ENCODE measurements at places on chromosomes 6 and 20.

DNA sequence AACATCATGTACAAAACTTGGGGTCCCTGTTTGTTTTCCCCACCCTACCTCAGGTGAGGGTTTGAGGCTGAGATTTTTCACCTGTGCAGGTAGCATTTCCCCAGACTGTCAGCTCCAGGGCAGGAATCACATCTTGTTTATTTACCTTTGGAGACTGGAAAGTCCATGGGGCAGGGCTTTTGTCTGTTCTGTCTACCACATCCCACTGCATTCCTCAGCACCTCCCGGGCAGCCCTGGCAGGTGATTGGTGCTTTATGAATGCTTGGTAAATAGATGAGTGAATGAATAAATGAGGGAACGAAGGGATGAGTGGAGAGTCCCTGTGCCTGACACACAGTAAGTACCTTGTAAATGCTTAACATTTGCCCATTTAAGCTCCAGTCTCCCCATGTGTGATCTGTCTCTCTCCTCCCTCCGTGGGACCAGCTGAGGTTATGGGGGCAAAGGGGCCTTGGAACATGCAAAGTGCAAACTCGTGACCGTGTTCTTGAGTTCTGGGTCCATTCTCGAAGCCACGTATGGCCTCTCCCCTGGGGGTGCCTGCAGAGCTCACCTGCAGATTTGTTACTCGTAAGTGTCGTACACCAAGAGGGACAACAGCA, 69.7 kb upstream of the PMEPA1 start:
- no peak for DNase-seq

GRCh38 chr6:131251590-131252199, 116.4 kb downstream of the AKAP7 start:
- no peak for DNase-seq

DNA sequence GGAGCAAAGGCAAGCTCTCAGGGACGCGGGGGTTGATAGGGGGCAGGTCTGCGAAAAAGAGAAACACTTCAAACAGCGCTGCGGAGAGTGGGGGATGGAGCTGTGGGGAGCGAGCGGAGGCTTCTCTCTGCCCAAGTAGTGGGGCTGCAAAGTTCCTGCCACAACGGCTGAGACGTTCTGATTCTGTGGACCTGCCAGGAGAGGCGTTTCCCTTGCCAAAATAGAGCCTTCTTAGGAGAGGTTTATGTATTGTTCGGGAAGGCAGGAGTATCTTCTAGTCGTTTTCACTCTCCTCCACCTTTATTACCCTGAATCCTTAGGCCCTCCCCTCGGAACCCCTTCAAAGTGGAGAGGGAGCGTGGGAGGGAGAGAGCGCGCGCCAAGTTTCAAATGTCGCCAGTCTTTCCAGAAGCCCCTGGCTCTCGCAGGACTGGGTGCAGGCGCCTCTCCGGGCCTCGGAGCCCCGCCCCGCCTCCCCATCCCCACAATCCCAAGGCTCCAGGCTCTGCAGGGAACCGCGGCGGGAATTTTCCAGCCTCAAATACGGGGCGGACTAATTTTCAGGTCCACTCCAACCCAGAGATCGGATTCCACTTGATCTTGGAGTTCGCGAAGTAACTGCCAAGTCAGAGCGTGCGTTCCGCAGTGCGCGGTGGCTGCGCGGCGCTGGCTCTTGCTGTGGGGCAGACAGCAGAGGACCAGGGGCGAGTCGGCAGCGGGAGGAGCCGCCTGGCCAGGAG, 10.0 kb upstream of the POU3F2 start:
- no peak for DNase-seq

DNA sequence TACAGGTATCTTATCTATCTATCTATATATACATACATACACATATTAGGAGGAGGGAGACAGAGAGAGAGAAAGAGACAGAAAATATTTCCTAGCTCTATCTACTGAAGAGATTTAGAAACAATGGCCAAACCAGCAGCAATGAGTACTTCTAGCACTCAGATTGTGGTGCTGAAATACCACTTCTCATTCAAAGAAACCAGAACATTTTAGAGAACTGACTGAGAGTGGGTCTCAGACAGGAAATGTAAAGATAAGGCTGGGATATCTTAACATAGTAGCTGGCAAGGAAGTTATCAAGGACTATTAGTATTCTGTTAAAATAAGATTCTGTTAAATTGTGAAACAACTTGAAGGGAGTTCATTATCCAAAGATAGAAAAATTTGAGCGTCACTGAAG, 57.0 kb downstream of the DNAAF9 start:
- no peak for DNase-seq

DNA sequence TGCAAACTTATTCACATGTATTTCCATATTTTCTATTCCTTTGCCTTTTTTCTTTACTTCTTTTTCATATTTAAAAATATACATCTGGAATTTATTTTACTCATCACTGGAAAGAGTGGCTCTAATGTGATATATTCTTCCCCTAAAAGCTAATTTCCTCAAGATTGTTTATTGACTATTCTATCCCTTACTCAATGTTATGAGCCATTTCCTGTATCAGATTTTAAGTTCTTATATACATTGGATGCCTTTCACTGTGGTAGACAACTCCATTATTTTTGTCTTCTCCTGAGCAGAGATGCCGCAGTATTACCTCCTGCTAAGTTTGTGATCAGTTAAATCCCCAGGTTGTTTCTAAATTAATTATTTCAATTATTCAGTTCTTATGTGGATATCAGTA, 418.4 kb upstream of the JAG1 start:
- no peak for DNase-seq

DNA sequence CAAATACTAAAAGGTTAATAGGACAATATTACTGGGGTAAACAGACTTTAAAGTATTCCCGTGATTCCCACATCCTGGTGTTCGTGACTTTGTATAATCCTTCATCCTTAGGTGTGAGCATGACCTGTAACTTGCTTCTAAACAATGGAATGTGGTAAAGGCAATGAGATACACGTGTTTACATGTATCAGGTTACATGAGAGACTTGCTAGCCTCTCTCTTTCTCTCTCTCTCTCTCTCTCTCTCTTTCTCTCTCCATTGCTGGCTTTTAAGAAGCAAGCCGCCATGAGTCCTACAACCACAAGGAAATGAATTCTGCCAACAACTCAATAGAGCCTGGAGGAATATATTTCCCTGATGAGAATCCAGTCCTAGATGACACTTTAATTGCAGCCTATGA, 83.9 kb upstream of the LGSN start:
- DNase-seq = no peak

GRCh38 chr20:57465486-57465885, 59.5 kb downstream of the CTCFL start:
- no peak for DNase-seq

GRCh38 chr6:161091151-161091550, 99.6 kb downstream of the MAP3K4 start:
- no peak for DNase-seq

DNA sequence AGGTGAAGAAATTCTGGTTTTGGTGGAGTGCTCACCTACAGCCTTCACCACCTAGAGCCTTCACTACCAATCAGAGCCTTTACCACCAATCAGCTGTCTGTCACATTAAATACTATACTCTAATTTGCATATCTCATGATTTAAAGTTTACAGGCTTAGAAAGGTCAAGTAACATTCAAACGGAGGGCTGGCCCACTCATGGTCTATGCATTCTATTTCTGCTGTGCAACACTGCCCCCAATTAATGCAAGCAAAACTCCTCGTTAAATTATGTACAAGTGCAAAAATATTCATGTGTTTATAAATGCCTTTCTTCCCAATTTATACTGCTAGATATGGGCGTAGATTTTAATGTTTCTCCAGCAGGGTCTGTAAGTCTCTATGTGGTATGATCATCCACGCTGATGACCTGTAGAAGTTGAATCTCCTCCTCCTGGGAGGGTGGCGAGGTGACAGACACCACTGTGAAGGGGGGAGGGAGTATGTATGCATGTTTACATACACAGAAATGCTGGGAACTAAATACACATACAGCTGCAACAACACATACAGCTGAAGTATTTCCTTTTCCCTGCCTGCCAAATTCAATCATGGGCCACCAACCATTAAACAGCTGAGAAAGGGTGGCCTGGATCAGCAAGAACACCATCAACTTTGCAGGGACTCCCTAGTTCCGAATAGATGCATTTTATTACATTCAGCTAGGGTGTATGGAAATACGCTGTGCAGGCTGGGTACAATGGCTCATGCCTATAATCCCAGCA, 13.1 kb downstream of the RRAGD start:
- no peak for DNase-seq

GRCh38 chr20:21517566-21518277, 3.9 kb upstream of the NKX2-2 start:
- no peak for DNase-seq

DNA sequence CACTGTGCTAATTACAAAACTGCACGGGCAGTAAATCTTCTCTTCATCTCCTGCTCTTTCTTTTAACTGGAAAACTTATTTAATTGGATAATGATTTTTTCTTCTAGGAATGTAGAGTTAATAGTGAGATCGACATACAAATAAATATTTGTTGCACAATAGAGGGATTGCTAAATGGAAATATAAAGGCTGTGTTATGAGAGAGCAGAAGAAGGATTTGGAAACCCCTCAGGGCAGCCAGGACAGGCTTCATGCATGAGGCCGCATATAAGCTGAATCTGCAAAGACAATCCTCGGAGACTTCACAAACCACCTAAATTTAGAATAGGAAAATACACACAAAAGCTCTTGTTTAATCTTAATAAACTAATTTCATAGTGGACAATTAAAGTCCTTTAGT, 2.9 kb upstream of the TAAR1 start:
- DNase-seq = no peak

DNA sequence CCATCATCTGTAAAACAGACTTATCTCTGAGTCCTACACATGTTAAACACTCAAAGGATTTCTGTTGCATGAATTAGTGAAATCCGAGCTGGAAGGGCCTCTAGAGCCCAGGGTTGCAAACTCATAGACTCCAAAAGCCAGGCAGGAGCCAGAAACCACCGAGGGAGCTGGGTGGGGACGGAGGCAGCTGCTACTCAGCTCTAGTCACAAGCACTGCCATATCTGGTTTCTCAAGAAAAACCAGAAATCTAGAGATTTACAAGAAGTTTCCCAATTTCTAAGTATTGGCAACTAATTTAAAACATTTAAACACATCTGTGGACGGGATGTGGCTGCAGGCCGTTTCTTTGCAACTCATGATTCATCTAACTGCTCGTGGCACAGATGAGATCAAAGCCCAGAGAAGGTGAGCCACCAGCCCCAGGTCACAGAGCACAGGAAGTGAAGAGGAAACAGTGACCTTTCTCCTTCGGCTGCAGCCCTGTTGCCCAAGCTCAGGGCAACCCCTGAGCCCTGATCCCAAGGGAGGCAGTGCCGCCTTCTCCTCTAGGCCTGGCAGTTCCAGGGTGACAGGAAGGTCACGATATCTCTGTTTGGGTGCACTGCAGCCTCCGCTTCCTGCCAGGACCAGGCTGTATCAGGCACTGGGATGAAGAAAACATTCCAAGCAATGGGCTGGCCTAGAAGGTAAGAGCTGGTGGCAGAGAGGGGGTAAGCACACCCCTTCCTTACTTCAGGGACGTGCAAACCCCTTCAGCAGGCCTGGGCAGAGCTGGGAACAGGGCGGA, 26.4 kb upstream of the PTGIS start:
- peak; percentile 63 for DNase-seq

- no peak for DNase-seq
These were observed 5.5 kb downstream of the HTR1B start for GRCh38 chr6:77457720-77458349.

- no peak for DNase-seq
These were observed 11.1 kb upstream of the CDK5RAP1 start for GRCh38 chr20:33412484-33412838.

- no peak for DNase-seq
These were observed 172.9 kb upstream of the UST start for GRCh38 chr6:148573922-148574321.

DNA sequence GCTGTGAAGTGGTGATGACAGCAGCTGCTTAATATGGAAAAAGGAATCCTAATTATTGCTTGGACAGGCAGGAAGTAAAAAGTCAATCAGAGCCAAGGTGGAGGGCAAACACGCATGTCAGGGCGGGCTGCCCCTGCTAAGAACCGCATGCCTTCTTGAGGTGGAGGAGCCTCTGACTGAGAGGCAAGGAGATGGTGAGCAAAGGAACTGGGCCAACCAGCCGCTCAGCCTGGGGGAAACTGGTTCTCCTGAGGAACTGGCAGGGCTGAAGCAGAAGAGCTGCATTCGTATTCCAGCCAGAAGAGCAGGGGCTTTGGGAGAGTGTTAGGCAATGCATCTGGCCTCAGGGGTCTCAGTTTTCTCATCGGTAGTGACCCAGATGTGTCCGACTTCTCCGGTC, 13.1 kb upstream of the MLN start:
- DNase-seq = no peak

DNA sequence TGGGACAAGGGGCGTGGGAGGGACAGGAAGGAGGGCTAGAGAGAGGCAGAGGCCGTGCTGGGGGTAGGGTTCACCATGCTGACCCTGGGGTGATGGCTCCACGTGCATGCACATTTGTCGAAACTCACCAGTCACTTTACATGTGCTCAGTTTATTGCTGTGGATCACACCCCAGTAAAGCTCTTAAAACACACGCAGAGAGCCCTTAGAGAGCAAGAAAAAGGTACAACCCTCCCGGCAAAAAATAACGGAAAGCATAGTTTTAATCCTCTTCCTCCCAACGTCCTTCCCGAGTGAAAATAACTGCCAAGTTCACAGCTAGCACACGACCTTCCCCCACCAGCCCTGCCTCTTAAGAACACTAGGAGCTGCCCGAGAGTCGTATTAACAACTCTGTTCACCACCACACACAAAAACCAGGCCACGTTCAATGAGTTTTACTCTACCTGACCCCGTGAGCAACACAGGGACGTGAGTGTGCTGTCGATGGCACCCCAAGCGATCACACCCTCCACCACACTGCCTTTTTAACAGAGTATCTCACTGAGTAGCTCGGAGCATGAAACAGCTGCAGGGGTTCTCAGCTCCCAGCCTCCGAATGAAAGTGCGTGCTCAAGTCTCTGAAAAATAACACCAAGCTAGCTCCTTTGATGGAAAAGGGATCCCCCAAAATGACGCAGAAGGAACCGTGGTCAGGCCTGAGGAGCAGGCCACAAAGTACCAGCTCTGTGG, 39.7 kb downstream of the TAF4 start:
- no peak for DNase-seq

GRCh38 chr20:25543068-25543467, 42.3 kb downstream of the NINL start:
- no peak for DNase-seq

DNA sequence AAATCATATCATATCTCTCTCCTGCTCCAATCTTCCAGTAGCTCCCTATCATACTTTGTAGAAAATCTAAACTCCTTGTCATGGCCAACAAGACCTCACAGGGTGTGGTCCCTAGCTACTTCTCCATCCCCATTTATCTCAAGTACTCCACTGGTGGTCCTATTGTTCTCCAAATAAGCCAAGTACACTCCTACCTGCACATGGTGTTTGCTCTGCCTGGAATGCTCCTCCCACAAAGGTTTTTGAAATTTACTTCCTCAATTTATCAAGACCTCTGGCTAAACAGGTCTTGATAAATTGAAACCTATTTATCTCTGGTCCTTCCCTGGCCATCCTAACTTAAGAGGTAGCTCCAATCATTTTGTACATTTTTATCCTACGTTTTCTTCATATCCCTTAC, 12.1 kb downstream of the TMX4 start:
- DNase-seq = no peak

- no peak for DNase-seq
These were observed 874 bp downstream of the CD83 start for GRCh38 chr6:14118446-14118845.

- no peak for DNase-seq
These were observed 39.8 kb downstream of the TTLL9 start for GRCh38 chr20:31910071-31910803.

- DNase-seq = no peak
These were observed 125.3 kb downstream of the ATXN1 start for GRCh38 chr6:16635810-16636602.

GRCh38 chr6:60754879-60755278, 1531.1 kb downstream of the KHDRBS2 start:
- DNase-seq = no peak
